ENCODE measurements at places on chromosomes 11 and 22.

GRCh38 chr11:110296226-110297075, at the start of gene RDX:
Gene RDX (minus strand): TSS chr11:110296614. CDS start chr11:110279692, 16,922 bp downstream.
- DNase-seq: peak; percentile 62

- no peak for DNase-seq
These were observed 32.8 kb downstream of the KCNQ1OT1 start for GRCh38 chr11:2666828-2667570.

DNA sequence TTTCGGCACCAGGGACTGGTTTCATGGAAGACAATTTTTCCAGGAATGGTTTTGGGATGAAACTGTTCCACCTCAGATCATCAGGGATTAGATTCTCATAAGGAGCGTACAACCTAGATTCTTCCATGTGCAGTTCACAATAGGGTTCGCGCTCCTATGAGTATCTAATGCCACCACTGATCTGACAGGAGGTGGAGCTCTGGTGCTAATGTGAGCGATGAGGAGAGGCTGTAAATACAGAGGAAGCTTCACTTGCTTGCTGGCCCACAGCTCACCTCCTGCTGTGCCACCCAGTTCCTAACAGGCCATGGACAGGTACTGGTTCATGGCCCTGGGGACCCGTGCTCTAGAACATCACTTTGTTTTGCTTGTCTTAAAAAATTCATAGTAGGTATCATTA, 41.8 kb upstream of the AMPD3 start:
- peak; percentile 64 for DNase-seq

DNA sequence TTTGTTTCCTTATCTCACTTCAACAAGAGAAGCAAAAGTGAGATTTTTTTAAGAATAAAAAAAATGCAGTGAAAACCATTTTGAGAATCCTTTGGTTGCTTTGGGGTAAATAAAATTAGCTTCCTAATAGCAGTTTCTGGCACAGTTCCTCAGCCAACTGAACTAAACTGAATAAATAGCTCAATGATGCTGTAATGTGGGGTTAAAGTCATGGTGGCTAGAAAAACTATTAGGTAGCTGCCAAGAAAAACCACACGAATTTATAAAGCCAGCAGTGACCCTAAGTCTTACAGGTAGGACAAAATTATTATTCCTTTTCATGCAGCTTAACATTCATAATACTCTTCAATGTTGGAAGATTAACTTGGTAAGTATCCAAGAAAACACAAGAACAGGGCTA, 142.4 kb downstream of the APIP start:
- DNase-seq: no peak

- no peak for DNase-seq
These were observed 90.4 kb downstream of the APIP start for GRCh38 chr11:34825670-34826383.
